Activated CD8-positive, alpha-beta T cell treated with anti-CD3 and anti-CD28 coated beads for 36 hours (primary cell): ENCODE measurements at places on chromosomes 13 and 19. TPM values are rescaled to one million over a fixed set of nuclear protein-coding genes. Genes with fewer than 3 reads are reported as not detected.

KLHL1 gene
- total RNA-seq: not detected

SCN1B gene
- 0.63 TPM for total RNA-seq

GPR180 gene
- 7.5 TPM for total RNA-seq

DNA sequence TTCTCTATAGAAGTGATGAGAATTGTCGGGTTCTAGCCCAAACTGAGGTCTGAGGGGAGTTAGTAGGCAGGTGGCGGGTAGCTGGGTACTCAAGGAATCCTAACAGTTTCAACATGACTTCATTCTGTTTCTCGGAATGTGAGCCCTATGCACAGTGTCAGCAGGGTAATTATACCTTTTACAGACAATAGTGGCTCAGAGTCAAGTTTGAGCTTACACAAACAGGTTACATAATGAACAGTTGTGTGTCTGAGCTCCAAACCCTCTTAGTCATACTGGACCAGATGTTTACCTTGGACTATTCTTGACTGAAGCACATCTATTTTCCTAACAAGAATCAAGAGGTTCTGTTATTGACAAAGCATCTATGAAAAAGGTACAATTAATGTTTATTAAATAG lies 1066.7 kb upstream of the PCDH20 start:
- DNase-seq: no peak

DNA sequence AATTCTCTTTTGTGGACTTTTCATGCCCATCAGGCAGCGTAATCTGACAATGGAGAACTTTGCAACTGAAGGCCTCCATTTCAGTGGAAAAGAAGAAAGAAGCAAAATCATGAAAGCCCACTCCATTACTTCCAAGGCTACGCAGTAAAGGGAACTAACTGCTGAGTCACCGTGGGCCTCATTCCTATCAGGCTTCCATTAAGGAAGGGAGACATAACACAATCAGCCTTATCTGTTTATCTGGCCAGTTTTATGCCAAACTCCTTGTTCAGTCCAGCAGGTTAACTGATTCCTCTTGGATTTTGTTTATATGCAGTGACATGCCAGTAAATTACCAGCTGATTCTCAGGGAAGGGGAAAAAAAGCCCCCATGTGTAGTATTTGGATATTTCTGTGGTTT lies 56.8 kb upstream of the KATNAL1 start:
- no peak for DNase-seq

GRCh38 chr13:34116651-34117050 lies 298.7 kb downstream of the RFC3 start:
- no peak for DNase-seq

DNA sequence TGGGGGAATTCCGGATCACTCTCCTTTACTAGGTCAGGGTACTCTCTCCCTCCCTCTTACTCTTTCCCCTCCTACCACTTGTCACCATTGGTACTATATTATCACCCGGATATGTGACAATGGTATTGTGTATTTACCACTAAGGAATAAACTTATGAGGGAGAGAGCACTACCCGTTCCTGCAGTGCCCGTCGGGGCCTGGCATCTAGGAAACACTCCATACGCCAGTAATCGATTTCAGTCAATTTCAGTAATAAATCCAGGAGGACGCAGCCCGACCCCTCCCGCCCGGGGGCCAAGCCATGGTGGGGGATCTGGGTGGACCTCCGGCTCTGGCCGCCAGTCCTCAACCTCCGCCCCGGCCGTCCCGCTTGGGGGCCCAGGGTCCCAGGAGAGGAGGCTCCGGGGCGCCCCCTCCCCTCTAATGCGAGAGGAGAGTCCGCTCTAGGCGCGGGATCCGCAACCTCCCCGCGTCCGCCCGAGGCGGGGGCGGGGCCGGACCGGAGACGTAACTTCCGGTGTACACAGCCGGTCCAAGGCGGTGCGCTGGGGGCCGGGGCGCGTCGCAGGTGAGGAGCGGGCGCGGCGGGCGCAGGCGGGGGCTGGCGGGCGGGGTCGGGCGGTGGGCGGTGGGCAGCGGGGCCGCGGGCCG lies at the start of gene GARRE1:
Gene GARRE1, plus strand, starts transcription at position 509 of the 652 bp plus-strand sequence. CDS start 45,920 bp downstream, outside the sequence.
- peak; percentile 88 for DNase-seq

- no peak for DNase-seq
Observed at GRCh38 chr13:42832341-42833096, 51.1 kb downstream of the FAM216B start.

DNA sequence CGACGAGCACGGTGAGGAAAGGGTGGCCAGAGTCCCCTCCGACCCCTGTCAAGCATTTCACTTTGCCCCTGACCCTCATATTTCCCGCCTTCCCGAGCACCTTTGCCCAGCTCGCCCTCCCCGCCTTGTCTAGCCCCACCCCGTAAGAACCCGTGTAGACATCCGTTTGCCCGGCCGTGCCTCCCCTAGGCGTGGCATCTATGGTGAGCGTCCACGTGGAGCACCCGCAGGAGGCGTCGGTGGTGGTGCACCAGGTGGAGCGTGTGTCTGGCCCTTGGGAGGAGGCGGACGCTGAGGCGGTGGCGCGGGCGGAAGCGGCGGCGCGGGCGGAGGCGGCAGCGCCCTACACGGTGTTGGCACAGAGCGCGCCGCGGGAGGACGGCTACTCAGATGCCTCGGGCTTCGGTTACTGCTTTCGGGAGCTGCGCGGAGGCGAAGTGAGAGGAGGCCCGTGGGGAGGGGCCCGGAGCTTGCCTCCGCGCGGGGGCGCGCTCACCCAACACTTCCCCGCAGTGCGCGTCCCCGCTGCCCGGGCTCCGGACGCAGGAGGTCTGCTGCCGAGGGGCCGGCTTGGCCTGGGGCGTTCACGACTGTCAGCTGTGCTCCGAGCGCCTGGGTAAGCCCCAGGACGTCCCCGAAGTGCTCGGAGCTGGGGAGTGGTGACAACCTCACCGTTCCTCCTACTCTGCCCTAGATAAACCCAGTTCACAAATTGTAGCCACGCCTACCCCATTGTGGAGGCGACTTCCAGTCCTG lies 4.2 kb downstream of the LTBP4 start:
- DNase-seq: peak; percentile 86
